ENCODE measurements at places on chromosomes 7 and 10.

GRCh38 chr7:115183431-115184057 lies 261.6 kb downstream of the MDFIC start:
- DNase-seq, result no peak

DNA sequence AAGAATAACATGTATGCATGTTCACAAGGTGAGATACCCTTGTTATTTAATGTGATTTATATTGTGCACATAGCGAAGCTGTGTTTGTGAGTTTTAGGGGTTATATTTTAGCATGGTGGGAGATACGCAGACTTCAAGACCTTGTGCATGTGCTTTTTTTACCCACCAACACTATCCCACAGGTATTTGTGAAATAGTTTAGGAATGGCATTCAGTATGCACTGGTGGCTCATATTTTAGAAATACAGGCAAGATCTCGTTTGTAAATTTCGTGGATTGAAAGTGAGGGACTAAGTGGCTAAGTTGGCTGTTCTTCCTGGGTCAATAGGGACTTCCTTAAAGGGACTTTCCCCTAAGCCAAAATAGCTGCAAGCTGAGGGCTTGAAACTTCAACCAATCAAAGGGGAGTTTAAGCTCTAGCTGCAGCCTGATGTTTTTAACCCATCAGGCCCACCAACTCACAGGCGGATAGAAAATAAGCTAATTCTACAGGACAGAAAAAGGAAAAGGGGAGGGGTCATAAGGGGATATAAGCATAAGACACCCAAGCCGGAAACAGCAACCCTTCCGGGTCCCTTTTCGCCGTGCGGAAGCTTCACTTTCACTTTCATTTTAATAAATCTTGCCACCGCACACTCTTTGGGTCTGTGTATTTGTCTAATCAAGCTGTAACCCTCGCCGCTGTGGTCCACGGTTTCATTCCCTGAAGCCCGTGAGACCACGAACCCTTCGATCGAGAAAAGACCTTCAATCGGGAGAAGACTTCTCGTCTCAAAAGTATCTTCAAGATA lies 291.0 kb downstream of the GPR158 start:
- DNase-seq, result no peak

GRCh38 chr7:44392618-44393010 lies 67.2 kb upstream of the CAMK2B start:
- DNase-seq, result no peak

- no peak for DNase-seq
Measured at GRCh38 chr10:114266521-114266920, 27.5 kb downstream of the VWA2 start.

GRCh38 chr7:116213361-116214130 lies 3.2 kb downstream of the TES start:
- no peak for DNase-seq

DNA sequence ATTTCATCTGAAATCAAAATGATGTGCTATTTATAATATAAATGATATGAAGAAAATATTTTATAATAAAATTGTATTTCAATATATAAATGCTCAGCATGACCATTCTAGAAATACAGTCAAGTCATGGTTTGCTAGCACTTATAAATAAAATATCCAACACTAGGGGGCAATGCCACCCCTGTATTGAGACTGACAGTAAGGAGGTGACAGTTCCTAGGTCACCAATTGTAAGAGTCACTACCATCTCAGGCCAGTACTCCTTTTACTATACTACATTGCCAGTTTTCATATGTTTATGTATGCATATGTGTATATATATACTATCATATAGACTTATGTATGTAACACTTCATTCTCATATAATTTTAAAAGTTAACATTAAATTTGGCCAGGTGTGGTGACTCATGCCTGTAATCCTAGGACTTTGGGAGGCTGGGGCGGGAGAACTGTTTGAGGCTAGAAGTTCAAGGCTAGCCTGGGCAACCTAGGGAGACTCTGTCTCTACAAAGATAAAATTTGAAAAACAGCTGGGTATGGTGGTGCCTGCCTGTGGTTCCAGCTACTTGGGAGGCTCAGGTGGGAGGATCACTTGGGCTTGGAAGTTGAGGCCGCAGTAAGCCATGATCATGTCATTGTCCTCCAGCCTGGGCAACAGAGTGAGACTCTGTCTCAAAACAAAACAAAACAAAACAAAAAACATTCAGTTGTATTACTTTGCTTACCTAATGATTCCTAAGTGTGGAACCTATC lies 2.4 kb upstream of the CNOT4 start:
- DNase-seq, result peak; percentile 23

- no peak for DNase-seq
Measured at GRCh38 chr10:26085549-26085948, 131.0 kb upstream of the GAD2 start.

GRCh38 chr7:115009139-115009538 lies 87.2 kb downstream of the MDFIC start:
- DNase-seq, result no peak

- peak; percentile 10 for DNase-seq
Measured at GRCh38 chr10:30581779-30582380, 47.7 kb downstream of the LYZL2 start.

DNA sequence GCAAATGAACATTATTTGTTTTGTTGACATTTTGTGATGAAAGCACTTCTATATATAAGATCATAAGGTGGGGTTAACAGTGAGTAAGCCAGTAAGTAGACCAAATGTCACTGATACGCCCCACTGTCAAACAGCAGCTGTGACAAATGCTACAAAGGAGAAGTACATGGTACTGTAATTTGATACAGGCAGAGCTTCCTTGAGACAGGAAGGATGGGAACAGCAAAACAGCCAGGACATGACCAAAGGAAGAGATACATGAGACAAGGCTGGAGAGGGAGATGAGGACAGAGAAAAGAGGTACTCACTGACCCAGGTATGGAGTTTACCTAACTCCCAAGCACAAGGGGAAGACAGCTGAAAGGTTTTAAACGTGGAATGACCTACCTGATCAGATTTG lies 127.0 kb downstream of the SRPK2 start:
- no peak for DNase-seq

- no peak for DNase-seq
Measured at GRCh38 chr10:126924915-126925300, 19.7 kb downstream of the DOCK1 start.

- no peak for DNase-seq
Measured at GRCh38 chr10:28331841-28332240, 29.0 kb upstream of the MPP7 start.

GRCh38 chr10:34677591-34677990 lies 137.5 kb downstream of the PARD3 start:
- DNase-seq, result no peak

DNA sequence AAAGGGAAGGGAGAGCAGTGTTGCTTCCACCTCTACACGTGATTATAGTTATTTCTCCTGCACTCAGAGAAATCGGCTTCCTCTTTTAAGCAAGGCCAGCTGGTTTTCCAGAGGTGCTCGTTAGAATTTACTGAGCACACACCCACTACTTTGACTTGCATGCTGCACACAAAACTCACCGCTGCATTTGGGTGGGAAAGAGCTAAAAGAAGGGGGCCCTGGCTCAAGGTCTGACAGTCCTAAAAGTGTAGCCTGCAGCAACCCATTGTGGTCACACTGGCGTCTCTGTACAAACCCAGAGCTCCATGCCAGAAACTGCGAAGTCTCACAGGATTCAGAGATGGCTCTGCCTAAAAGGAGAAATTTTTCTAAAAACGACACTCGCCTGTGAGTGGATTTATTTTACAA lies 133.7 kb downstream of the SLC25A13 start:
- no peak for DNase-seq

DNA sequence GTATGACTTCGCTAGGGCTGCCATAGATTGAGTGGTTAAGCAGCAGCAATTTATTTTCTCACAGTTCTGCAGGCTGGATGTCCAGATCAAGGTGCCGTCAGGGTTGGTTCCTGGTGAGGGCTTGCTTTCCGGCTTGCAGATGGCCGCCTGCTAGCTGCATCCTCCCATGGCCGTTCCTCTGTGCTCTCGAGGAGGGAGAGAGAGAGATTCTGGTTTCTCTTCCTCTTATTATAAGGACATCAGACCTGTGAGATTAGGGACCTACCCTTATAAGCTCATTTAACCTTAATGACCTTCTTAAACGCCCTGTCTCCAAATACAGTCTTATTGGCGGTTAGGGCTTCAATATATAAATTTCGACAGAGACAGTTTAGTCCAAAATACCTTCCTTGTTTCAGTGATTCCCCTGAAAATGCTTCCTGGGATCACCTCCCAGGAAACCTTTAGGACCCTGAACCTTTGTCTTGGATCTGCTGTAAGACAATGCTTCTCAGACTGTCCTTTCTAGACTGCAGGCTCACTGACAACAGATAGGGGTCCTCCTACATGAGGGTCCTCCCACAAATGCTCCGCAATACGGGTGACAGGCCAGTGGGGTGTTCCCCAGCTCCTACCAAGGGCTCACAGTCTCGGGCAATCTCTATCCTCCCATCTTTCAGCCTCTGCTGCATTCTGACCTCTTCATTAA lies 82.5 kb upstream of the BAIAP2L1 start:
- no peak for DNase-seq

DNA sequence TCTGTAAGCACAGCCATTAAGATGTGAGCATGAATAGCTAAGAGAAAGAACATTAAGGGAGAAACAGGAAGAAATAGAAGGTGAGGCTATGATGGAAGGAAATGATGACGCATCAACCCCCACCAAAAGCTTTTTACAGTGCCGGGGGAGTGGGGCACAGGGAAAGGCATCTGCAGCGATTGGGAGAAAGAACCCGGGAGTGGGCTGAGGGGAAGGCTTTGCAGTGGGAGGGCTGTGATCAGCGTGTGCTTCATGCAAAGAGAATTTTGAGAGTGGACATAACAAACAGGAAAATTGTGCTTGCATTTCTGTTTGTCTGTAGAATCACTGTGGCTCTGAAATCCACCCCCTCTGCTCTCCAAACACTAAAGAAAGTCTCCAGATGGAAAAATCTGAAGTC lies 250.8 kb downstream of the KCNMA1 start:
- DNase-seq, result no peak

DNA sequence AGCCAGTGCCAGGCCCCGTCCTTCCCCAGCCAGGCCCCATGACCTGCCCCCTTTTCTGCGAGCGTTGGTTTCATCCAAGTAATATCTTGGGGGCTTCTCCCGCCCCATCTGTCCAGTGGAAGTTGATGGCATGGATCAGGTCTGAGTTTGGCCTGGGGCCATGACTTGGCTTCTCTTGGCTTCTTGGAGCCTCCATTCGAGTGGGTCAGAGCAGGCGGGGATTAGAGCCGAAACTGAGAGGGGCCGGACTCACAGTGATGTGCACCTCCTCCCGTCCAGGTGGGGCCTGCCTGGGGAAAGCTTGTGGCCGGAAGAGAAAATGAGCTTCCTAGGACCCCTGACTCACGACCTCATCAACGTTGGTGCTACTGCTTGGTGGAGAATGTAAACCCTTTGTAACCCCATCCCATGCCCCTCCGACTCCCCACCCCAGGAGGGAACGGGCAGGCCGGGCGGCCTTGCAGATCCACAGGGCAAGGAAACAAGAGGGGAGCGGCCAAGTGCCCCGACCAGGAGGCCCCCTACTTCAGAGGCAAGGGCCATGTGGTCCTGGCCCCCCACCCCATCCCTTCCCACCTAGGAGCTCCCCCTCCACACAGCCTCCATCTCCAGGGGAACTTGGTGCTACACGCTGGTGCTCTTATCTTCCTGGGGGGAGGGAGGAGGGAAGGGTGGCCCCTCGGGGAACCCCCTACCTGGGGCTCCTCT lies 15.1 kb upstream of the LIMK1 start:
- DNase-seq, result no peak

DNA sequence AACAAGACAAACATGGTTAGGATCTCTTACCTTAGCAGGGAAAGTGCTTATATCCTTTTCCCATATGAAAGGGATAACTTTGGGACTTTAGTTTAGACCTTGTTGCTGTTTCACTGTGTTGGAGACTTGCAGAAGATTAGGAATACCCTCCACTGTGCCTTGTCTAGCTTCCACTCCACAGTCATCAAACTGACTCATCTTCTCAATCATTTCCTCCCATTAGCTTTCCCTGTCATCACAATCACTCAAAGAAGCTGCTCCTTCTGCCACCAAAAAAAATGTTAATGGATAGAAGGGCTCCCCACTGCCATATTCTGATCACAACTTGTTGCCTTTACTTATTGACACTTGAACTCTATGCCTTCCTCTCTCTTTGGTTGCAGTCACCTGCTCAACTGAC lies 16.8 kb downstream of the GNG11 start:
- no peak for DNase-seq

- no peak for DNase-seq
Measured at GRCh38 chr10:48431871-48432270, 125.4 kb downstream of the MAPK8 start.

DNA sequence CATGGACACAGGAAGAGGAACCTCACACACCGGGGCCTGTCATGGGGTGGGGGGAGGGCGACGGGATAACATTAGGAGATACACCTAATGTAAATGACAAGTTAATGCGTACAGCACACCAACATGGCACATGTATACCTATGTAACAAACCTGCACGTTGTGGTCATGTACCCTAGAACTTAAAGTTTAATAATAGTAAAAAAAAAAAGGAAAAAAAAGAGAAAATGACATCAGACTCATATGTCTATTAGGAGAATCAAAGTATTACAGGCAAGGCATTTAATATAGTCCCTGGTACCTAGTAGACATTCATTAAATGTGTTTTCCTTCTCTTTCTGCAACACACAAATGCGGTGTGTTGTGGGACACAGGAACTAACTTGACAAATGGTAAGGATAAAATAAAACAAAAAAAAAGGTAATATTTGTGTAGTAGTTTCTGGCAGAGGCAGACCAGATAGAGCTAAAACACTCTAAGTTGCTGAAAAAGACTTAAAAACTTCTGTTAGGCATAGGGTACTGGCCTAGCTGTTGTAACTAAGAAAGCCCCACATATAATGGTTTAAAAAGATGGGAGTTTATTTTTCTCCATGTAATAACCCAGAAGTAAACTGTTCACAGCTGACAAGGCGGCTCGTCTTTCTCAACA lies 68.8 kb downstream of the NAMPT start:
- no peak for DNase-seq

DNA sequence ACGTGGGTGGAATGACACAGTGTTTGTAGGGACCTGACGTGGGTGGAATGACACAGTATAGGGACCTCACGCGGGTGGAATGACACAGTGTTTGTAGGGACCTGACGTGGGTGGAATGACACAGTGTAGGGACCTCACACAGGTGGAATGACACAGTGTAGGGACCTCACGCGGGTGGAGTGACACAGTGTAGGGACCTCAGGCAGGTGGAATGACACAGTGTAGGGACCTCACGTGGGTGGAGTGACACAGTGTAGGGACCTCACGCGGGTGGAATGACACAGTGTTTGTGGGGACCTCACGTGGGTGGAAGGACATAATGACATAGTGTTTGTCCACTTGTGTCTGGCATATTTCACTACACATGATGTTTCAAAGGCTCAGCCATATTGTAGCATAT lies 19.3 kb downstream of the PPP2R2D start:
- no peak for DNase-seq

DNA sequence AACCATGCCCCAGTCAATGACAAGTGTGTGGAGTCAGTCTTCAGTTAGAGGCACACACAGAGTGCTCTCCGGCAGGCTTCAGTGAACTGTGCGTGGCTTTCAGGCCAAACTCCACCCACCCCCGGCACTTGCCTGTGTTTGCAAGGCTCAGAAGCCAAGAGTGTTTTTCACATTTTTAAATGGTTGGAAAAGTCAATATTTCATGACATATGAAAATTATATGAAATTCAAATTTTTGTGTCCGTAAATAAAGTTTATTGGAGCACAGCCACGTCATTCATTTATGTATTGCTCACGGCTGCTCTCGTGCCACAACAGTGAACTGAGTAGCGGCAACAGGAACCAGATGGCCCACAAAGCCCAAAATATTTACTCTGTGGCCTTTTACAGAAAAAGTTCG lies 104.7 kb downstream of the SFMBT2 start:
- DNase-seq, result no peak
